ENCODE measurements at places on chromosomes 7 and 10.

DNA sequence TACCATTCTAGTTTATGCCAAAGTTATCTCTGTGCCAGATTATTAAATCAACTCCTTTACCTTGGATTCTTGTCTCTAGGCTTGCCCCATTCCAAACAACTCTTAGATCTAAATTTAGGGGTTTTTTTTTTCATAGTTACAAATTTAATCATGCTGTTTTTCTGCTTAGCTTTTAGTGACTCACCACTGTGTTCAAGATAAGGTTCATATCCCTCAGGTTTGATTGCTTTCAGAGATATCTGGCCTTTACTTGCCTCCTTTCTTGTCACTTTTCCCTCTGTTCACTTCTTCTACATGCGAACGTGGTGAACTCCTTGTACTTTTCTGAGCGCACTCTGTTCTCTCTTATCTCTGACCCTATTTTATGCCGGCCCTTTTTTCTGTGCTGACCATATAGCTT, 78.2 kb downstream of the VPS50 start:
- DNase-seq = no peak

DNA sequence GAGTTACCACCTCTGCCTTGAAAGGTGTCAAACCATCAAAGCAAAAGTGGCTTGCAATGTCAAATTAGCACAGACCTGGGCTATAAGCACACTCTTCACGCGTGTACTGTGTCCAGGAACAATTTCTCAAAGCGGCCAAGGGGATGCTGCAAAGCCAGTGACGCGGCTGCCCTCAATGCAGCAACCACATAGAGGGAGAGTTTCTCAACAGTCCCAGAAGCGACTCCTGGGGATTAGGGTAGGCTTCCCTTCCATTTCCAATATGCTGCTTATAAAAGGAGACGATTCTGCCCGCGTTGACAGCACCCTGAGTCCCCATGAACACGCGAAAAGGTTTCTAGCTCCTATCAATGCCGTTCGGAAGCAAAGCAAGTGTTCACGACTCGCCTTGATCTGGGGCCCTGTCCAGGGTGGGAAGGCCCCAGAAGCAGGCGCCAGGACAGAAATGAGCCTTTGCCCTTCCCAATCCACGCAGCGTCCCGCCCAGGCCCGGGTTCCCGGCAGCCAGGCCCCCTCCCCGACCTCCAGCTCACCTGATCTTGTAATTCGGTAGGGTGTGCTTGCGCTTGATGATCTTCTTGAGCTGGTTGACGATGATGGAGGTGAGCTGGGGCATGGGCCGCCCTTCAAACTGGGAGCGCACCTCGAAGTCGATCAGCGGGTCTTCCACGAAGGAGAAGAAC, 1.3 kb downstream of the PDZD8 start:
- peak; percentile 45 for DNase-seq

- DNase-seq = no peak
Observed at GRCh38 chr7:129465080-129465479, 30.8 kb downstream of the STRIP2 start.

DNA sequence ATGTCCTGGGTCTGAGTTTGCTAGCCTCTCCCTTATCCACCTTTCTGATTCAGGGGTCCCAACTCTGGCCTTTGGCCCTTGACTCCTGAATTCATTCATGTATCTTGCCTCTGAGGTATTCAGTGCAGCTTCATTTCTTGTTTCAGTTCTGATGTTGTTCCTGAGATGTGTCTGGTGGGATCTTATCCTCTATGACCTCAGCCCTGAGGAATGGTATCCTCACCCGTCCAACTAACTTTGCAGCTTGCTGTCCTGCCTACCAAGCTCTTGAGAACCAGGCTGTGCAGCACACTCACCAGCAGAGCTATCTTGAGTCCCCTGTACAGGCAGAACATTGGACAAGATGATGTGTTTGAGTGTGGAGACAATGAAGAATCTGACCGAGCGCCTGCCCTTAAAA, 13.8 kb downstream of the SUFU start:
- peak; percentile 70 for DNase-seq

- DNase-seq = peak; percentile 16
Observed at GRCh38 chr10:74880041-74880440, 53.6 kb downstream of the KAT6B start.

DNA sequence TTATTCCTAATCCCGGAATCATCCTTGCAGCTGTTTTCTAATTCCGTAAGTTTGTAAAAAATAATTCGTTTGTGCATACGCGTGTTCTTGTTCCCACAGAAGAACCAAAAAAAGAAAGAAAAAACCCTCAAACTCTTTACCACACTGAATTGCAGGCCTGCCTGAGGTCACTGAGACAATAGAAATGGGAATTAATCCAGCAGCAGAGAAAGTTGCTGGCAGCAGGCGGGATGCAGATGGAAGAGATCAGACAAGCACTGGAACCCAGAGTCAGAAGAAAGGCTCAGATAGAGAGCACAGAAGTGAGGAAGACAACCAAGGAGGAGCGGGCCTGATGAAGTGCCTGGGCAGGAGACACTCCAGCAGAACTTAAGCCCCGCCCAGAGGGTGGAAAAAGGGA, 141.5 kb upstream of the VWC2 start:
- DNase-seq = no peak

DNA sequence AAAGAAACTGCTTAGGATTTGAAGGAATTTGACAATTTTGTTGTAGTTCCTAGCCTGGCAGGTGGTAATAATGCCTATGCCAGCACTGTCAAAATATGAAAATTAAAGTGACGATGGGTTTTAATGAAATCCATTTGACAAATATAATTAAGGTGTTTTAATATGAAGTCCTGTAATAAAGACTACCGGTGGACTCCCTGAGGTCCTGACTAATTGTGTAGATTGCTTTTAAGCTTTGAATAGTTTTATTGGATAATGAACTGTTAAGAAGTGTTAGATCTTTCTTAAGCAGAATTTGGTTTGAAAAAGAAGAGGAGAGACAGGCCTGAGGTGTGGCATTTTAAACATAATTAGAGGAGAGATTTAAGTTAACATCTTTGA, 197.2 kb downstream of the VTI1A start:
- DNase-seq = no peak

GRCh38 chr7:134649226-134649775, 2.6 kb downstream of the BPGM start:
- DNase-seq = peak; percentile 55

GRCh38 chr10:48309711-48310226, 3.3 kb downstream of the MAPK8 start:
- peak; percentile 69 for DNase-seq

DNA sequence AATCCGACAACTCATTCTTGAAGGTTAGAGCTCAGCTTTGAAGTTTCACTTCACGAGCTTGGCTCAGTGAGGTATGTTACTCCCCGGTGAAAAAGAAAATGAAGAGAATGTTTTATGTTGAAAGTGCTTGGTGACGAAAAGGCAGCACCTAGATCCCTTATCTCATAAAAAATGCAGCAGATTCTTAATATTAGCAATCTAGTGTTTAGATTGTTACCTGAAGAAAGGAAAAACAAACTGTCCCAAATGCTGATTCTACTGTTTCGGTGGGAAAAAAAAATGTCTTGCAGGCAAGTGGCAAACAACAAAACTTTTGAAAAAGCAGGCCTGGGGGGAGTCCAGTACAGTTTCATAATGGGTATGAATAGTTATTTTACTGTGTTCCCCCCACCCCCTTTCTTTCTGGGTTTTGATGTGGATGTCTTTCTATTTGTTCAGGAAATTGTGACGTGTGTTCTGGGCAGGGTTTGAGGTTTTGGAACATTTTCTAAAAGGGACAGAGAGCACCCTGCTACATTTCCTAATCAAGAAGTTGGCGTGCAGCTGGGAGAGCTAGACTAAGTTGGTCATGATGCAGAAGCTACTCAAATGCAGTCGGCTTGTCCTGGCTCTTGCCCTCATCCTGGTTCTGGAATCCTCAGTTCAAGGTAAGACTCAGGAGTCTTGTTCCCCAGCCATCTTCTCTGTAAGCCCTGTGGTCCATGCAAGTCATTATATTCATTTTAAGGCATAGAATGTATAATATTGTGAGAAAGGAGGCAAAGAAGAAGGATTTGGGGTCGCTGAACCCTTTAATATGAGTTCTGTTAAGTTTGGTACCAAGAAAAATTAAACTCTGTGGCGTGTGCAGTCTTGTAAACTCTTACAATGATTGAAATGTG, at the start of gene SRGN:
TSS of gene SRGN (plus strand) at position 514 of the 881 bp plus-strand sequence. CDS start at position 569, 55 bp downstream.
- peak; percentile 81 for DNase-seq

GRCh38 chr7:155193716-155194115, 104.0 kb upstream of the INSIG1 start:
- DNase-seq = no peak

GRCh38 chr10:43249962-43250614, 16.8 kb downstream of the RASGEF1A start:
- no peak for DNase-seq

GRCh38 chr7:28200598-28200997, 20.0 kb upstream of the JAZF1 start:
- DNase-seq = no peak

- no peak for DNase-seq
Observed at GRCh38 chr7:92266415-92267241, 20.9 kb downstream of the ANKIB1 start.

DNA sequence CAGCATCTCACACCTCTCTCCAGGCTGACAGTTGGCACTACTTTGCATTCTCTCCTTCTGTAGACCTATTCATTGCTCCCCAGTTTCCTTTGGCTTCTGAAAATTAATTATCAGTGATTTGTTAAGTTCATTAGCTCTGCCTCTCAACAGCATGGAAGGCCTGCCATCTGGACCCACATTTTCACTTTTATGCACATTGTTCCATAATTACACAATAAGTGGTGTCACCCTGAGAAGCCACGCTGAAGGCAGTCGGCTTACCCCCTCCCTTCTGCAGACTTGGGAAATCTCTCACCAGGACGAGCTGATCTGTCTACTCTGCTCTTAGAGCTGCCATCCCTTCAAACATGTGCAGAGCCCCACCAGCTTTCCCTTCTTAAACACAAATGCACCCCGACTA, 64.7 kb downstream of the SLIT1 start:
- no peak for DNase-seq

DNA sequence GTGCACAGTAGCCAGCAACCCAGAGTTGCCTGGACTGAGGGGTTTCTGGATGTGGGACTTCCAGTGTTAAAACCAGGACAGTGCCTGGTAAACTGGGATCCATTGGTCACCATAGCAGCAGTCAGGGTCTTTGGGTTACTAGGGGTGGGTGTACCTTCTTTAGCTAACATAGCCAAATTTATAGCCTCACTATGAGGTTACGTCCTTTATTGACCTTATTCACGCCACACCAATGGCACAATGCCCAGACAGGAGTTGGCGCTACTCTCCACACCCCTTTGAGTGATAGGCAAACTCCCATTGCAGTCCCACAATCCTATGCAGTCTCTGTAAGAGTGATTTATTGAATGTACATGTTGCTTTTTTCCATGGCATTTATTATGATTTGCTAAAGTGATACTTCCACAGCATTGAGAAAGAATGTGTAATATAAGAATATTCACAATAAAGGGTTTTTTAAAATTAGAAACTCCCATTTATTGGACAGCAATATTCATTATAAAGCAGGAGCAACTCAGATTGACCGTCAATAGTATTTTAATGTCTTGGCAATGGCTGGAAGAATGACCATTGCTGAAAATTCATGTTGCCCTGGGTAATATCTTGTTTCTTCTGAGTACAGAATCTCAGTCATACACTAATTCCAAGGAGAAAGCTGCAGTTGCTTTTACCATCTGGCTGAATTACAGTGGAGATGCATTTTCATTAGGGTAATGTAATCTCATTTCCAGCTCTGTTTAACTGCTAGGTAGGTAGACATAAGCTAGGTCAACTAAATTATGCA, 26.1 kb downstream of the IFIT5 start:
- DNase-seq = no peak

DNA sequence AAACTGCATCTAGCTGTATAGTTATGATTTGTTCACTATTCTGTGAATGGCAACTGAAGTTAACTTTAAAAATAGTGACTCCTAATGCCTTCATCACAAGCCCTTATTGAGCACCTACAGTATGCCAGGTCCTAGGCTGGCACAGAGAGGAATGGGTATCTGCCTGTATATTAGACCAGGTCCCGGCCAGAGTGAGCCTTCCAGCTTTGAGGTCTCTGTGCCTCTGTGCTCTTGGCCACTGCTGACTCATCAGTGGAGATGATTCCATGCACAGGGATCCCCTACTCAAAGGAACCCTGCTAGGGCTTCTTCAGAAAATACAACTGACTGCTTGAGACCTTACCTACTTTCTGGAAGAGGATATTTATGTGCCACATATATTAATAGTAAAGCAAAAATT, 118.4 kb downstream of the GFRA1 start:
- no peak for DNase-seq
